ENCODE measurements at places on chromosomes 7 and 10. TPM values are rescaled to one million over a fixed set of nuclear protein-coding genes. Genes with fewer than 3 reads are reported as not detected.

- no peak for DNase-seq
Observed at GRCh38 chr7:57308631-57309408, 141.2 kb upstream of the ZNF716 start.

DNA sequence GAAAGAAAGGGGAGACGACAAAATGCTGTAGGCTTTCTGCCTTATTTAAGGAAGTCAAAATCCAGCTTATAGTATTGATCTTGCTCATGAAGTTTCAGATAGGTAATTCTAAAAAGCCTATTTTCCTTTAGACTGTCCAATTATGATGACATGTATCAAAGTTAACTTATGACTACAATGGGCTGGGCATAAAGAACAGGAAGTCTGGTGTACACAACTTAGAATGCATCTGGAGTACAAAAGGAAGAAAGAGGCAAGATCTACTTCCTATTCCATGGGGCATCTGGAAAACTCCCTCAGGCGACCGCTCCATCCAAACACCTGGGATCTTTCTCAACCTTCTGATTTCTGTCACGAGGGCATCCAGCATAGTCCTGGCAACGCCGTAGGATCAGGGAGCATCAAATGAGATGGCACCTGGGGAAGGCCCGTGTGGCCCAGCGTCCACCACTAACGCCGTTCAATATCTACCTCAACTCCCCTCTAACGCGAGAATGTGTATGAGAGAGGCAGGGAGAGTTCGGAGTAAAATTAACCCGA, 512 bp downstream of the FAM24B start:
- DNase-seq = peak; percentile 20

GRCh38 chr7:18754766-18755165, 259.2 kb downstream of the HDAC9 start:
- DNase-seq = peak; percentile 52

The ADRB1 gene
- total RNA-seq = 1.1 TPM

DNA sequence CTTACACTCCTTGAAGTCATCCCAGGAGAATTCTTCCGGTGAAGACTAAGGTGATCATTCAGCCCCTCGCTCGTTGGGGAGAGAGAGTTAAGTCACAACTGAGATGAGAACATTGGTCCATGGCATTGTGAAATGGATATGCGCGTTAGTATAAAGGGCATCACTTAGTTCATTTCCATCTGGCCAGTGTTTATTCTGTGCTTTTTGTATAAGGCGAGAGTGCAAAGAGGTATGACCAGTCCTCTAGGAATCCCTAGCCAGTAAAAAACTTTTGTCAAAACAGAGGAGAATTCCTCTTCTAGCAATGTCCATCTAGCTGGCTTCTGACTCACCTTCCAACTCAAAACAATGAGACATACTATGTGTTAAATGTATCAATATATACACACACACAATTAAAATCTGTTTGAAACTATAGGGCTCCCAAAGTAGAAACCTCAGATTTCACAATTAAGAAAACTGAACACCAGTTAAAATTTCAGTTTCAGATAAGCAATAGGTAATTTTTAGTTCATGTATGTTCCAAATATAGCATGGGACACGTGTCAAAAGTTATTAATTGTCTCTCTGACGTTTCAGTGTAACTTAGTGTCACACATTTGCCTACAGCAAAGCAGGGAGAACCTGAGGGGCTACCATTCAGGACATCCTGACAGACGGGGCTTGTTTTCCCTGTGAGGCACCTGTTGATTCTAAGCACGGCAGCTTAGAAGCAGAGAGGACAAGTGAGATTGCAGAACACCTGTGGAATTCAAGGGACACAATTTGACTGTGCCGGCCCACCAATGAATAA, 158.9 kb downstream of the KLF6 start:
- DNase-seq = no peak

DNA sequence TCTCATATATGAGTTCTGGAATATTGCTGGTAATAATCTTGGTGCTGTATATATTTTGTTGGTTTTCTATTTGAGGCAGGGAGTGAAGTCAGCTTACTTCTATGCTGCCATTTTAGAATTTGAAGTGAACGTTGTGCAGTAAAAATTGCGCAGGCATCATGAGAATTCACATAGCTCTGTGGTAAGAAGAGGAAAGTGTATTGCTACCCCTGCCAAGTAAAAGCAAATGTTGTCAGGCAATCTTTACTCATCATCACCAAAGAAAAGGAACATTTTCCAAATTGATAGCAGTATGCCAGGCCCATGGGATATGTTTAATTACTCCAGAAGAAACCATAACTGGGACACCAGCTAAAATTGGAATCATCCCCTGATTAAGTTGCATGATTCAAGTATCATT, 13.4 kb downstream of the FEZF1 start:
- DNase-seq = no peak

- no peak for DNase-seq
Observed at GRCh38 chr10:7436490-7437100, 25.8 kb upstream of the SFMBT2 start.

The ZNF804B gene
- total RNA-seq = 0.17 TPM

The CTAGE15 gene
- not detected for total RNA-seq

GRCh38 chr10:60532696-60533468, 143.2 kb upstream of the ANK3 start:
- DNase-seq = no peak

DNA sequence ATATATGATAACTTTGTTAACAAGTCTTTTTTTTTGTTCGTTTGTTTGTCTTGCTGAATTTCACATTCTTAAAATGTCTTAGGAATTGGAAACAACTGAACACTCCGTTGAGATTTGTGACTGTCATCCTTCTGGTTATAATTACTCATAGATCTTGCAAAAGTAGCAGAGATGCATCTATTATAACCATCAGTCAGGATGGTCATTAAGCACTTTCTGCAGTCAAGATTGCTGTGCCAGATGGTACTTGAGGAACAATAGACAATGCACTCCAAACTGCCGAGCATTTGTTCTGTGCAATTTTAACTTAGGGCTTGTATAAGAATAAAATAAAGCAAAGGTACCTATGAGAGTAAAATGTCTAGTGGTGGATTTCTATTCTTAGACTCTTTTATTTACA, 710.1 kb upstream of the KCND2 start:
- no peak for DNase-seq

DNA sequence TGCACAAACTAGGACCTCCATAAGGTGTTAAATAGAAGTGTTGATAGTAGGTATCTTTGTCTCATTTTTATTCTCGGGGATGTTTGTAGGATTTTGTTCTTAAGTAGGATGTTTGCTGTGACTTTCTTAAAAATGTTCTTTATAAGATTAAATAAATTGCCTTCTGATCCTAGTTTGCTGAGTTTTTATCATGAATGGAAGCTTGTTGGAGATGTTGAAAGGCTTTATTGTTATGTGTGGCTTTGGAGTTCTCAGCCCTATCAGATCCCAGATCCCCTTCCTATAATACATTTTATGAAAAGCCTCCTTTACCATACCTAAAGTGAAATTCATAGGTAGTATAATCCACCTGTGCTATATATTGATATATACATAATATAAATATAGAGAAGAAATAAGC, 40.1 kb downstream of the NHLRC2 start:
- no peak for DNase-seq

GRCh38 chr10:102452672-102453340, 1.5 kb upstream of the C10orf95 start:
- DNase-seq = peak; percentile 79

- DNase-seq = no peak
Observed at GRCh38 chr10:88012641-88013040, 149.2 kb downstream of the PTEN start.

The TAS2R41 gene
- total RNA-seq = not detected

The TFEC gene
- total RNA-seq = 0.39 TPM

- peak; percentile 45 for DNase-seq
Observed at GRCh38 chr10:102669206-102670064, 25.2 kb downstream of the TRIM8 start.

DNA sequence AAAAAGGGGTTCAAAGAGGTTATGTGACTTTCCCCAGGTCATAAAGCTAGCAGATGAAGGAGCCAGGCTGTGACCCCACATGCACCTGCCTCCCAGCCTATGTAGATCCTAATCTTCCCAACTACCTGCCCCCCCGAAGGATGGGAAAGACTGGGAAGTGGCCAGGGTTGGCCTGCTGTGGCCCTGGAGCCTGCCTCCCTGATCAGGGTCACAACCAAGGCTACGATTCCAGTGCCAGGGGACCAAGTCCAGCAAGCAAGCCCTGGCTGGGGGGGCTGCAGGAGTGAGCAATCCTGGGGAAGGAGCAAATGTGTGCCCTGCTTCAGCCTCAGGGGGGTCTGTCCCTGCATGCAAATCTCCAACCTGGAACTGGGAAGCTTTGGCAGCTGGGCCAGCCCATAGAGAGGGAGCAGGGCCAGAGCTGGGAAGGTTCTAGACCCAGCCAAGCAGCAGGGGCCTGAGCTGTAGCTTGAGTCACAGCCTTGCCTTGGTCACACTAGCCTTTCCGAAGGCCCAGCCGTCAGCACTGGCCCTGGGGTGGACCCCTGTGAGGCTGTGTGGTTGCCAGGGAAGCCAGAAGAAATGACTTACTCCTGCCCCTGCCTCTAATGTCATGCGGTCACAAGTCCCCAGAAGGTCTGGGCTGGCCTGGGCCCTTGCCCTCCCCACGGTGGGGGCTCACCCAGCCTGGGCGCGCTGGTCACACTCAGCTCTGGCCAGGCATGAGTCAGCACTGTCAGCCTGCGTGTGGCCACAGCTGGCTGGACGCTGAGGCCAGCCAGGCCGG, 96.4 kb upstream of the ZMIZ1 start:
- peak; percentile 61 for DNase-seq

DNA sequence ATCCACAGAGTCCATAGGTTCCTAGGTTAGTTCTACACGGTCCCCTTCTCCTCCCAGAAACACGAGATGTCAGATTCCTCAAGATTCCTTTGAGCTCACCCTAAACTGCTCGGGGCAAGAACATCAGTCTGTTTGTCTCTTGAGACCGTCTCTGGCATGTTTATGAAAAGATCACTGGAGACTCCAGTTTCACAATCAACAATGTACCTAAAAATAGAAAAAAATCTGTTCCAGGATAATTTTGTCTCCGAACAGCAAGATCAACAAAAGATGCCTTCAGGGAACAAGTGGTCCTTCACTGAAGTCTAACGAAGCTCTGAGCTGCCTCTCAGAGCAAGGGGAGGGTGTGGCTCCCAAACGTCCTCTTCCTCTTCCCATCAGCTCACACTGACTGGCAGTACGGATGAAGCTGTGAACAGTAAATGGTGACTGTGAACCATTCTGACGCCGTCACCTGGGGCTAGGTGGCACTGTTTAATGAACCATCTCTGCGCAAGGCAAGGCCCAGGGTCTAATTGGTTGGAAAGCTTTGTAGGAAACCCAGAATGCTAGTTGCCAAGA, 156.2 kb upstream of the LYZL1 start:
- peak; percentile 8 for DNase-seq

The ZFYVE27 gene
- 13.1 TPM for total RNA-seq

The SLC26A5 gene
- total RNA-seq = not detected

GRCh38 chr7:73547841-73548240, 9.6 kb downstream of the BCL7B start:
- no peak for DNase-seq

GRCh38 chr7:39510864-39511354, 55.3 kb upstream of the YAE1 start:
- DNase-seq = no peak

The HABP2 gene
- total RNA-seq = not detected

- DNase-seq = no peak
Observed at GRCh38 chr7:377080-378040, 87.4 kb downstream of the FOXL3 start.

DNA sequence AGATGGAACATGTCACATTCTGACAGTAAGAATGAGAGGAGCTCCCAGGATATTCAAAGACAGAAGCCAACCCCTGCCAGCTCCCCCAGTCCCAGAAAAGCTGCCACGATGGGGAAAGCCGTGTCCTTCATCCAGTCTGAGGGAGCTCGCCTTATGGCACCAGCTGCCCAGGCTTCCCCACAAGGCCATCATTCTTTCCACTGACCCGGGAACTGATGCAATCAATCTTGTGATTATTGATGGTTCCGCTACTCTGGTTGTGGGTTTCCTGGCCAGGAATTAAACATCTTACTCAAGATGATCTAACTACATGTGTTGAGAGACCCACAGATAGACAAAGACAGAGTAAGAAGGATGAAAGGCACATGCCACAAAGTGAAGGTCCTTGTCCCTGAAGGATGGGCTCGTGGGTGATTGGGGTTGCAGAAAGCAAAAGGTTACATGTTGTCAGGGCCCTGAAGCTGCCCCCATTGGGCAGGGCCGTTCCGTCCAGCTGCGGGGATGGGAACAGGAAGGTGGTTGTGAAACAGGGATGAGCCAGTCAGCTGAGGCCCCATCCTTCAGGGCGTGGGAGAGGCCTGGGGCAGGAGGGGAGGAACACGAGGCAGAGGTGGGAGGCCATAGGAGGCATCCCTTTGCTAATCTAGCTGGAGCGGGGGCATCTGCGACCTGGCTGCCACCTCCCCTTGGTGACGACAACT, 127.6 kb downstream of the OAT start:
- DNase-seq = no peak

The MBLAC1 gene
- total RNA-seq = 0.52 TPM

GRCh38 chr7:45944058-45944457, 23.0 kb upstream of the IGFBP3 start:
- DNase-seq = peak; percentile 60
